ENCODE measurements at places on chromosomes 5 and 9.

DNA sequence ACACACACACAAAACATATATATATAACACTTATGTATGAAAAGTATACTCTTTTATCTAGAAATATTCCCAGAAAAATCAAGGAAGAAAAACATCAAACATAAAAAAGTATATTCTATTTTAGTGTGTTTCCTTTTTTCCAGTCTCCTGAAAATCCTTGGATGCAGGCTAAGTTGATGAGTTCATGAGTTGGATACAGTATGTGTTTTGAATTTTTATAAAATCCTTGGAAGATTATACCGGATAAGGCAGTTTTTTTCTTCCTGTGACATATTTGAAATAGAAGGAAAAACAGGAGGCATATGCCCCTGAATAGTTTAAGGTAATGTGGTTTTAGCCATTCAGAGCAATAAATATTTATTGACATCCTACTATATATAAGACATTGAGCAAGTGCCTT is 203.6 kb downstream of the SNX18 start:
- no peak for DNase-seq

GRCh38 chr5:89972901-89973300 is 436.7 kb downstream of the CETN3 start:
- no peak for DNase-seq

- no peak for DNase-seq
Observed at GRCh38 chr5:96014395-96014794, 52.7 kb upstream of the ELL2 start.

DNA sequence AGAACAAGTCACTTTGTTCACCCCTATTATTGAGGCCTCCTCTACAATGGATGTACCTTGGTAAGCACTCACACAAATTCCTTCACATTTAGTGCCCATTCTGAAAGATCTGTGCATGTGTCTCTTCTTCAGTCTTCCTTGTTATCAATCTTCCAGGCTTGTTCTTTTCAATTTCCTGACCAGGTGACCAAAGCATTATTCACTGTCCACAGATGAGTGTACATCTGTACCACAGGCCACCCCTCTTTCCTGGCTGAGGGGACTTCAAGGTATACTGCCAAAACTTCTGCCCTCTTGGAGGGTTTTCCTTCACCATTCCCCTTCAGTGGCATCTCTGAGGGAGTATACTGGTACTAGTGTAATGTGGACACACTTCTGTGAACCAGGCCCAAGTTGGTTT is 25.5 kb upstream of the STOM start:
- no peak for DNase-seq

- DNase-seq = no peak
Observed at GRCh38 chr9:8713149-8713810, 913.7 kb upstream of the DMAC1 start.

DNA sequence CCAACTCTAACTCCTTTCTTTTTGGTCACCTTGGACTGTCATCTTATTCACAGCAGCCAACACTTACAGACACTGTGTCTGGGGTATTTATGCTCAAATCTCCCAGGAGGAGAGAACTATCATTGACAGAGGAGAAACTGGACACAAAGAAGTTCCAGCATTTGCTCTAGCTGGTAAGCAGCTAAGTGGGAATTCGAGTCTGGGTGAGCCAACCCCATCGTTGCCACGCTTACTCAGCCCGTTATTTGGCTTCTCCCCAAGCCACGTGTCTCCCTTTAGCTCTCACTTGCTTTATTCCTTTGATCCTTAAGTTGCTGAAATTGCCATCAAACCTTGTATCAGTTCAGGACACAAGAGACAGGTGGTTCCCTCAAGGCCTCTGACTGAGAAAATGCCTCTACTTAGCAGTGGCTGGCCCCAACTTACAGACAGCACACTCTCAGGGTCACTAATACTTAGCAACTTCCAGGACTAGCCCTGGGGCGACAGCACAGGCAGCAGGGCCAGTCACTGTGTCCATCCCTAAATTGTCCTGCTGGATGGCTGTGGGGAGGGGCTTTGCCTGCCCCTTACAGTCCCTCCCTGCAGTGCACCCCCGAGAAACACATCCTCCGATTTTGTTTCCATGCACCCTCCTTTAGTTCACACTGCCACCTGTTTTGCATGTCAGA is 1.4 kb downstream of the SLC36A2 start:
- DNase-seq = no peak

- DNase-seq = no peak
Observed at GRCh38 chr9:129548571-129549135, 72.2 kb downstream of the C9orf50 start.

DNA sequence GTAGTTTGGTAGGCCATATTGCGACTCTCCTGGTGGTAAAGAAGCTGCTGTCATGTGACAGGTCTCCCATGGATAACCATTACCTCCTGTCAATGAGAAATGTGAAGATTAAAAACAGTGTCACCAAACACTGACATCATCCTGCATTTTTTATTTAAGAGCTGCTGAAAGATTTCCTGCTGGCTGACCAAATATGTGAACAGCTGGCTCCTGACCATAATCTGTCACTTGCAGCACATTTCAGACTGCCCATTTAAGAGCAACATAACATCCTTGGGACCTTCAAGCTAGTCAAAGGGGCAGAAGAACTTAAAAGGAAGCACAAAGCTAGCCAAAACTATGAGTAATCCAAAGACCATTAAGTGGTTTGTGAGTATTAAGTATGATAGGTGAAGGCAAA is 288.0 kb downstream of the IZUMO3 start:
- DNase-seq = no peak

DNA sequence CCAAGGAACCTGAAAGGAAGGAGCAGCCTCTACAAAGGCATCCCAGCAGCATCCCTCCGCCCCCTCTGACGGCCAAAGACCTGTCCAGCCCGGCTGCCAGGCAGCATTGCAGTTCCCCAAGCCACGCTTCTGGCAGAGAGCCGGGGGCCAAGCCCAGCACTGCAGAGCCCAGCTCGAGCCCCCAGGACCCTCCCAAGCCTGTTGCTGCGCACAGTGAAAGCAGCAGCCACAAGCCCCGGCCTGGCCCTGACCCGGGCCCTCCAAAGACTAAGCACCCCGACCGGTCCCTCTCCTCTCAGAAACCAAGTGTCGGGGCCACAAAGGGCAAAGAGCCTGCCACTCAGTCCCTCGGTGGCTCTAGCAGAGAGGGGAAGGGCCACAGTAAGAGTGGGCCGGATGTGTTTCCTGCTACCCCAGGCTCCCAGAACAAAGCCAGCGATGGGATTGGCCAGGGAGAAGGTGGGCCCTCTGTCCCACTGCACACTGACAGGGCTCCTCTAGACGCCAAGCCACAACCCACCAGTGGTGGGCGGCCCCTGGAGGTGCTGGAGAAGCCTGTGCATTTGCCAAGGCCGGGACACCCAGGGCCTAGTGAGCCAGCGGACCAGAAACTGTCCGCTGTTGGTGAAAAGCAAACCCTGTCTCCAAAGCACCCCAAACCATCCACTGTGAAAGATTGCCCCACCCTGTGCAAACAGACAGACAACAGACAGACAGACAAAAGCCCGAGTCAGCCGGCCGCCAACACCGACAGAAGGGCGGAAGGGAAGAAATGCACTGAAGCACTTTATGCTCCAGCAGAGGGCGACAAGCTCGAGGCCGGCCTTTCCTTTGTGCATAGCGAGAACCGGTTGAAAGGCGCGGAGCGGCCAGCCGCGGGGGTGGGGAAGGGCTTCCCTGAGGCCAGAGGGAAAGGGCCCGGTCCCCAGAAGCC is 30.8 kb downstream of the CD180 start:
- no peak for DNase-seq

DNA sequence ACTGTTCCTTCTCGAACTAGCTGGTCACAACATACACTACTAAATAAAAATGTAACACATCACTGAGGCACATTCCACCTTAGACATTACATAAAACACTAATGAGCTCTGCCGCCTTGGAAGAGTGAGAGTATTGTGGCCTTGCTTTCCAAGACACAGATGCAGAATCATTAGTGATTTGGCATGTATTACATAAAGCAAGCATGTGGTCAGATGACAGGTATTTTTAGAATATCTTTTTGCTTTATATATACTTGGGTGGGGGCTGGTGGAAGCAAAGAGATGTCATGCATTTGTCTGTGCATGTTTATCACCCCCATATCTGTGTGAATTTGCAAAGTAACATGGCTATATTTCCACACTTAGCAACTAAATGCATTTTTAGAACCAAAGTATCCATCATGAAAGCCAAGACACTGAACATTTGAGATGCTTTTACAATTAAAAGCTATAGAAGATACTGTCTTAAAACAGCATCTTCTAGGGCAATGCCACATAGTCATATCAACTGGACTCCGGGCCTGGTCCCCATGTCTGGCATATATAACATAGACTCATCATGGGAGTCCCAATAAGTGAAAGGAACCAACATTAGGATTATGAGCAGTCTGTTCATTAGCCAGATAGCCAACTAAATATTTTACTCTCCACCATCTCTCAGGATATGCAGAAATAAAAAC is 213.5 kb downstream of the MEF2C start:
- no peak for DNase-seq

DNA sequence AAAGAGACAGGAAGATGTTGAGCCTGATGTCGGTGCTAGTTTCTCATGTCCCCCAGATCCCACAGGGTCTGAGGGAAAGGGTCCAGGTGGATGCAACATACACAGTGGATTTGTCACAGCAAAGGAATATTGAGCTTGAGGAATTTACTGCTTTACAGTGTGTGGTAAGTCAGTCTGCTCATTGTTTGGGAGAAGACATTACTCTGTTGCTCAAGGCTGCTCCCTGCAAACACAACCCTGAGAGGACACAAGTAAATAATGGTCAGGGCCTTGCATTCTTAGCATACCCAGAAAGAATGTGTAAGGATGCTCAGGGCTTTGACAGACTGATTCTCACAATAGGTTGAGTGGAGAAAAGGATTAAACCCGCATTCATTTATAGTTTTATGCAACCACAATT is 7.3 kb upstream of the MAN2A1 start:
- DNase-seq = no peak

DNA sequence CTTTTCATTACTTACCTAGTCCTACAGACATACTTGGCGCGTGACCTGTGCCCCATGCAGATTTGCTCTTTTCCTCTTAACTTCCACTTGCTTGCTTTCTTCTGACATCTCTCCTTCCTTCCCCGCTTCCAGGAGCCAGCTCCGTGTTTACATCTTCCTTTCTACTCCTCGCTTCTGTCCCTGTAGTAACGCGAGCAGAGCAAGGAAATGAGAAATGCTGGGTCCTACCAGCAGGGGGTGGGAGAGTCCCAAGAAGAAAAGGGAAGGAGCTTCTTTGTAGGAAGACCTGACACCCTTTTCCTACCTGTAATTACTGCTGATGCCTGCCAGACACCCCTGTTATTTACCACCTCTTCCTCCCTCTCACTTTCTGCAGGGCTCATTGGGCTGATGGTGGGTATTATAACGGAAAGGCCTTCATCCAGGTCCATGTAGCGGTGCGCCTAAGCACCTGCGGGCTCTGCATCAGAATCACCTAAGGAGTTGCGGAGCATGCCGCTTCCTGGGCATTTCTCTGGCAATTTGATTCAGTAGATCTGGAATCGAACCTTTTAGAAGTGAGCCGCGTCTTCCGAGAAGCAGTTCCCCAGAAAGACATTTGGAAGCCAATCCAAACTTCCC is 1260.8 kb upstream of the WWC1 start:
- DNase-seq = no peak

DNA sequence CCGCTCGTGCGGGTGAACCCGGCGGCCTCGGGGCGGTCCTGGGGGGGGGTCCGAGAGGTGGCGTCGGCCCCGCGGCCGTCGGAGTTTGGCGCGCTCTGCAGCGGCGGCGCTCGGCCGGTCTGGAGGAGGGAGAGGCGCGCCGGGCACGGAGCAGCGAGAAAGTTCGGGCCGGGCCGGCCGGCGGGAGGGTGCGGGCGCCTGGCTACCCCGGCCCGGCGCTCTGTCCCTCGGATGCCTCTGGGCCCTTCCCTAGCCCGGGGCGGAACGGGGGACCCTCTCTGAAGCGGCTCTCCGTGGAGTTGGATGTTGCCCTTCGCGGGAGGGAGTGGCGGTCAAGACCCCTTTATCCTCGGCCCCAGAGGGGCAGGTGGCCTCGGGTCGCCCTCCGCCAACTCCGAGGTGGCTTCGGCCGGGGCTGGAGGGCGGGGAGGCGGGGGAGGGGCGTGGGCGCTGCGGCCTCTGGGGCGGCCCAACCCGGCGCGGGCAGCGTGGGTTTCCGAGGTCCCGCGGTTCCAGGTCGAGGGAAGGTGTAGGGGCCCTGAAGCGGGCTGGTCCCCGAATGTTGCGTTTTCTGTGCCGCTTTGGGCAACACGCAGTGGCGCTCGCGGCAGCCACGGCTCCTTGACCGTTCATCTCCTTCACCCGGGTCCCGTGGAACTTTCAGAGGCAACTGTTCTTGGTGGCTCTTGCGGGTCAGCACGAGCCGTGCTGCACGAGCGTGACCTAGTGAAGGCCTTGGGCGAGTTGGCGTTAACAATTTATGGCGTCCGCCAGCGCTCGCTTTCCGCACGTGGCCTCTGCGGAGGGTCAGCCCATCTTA is 290.5 kb downstream of the DOCK8 start:
- no peak for DNase-seq

DNA sequence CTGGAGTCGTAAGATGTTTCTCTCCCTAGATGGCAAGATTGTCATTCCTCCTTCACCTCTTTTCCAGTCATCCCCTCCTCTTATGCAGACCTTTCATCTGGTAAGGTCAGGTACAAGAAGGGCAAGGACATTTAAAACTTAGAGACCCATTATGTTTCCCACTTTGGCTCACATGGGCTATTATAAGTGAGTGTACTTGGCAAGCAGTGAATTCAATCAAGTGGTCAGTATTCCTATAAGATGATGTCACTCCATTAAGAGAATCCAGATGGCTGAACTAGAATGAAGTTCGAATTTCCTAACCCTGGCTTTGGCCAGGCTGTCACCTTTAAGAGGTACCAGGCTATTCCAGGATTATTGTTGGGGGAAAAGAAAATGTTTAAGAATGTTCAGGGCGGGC is 32.2 kb downstream of the ZNF131 start:
- no peak for DNase-seq

GRCh38 chr5:163535290-163535689 is 29.9 kb downstream of the MAT2B start:
- DNase-seq = no peak

GRCh38 chr9:2260417-2261306 is 245.5 kb downstream of the SMARCA2 start:
- DNase-seq = peak; percentile 24

DNA sequence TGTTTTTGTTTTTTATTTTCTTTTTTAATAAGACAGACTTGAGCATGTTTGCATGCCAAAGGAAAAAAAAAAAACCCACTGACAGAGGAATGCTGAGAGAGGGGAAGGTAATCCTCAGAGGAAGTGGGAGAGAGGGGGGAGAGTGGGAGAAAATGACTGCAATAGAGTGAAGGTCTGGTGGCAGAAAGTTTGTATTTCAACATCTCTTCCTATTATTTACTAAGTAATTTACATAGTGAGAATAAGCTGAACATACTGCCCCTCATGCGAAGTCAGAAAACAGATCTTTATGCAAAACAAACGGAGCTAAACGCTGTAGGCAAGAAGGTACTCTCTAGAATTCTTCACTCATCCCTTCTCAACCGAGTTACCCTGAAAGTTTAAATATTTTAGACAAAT is 45.0 kb downstream of the ELL2 start:
- DNase-seq = no peak
